ENCODE measurements at places on chromosomes 1 and 21.

GRCh38 chr21:43921979-43922945 lies 57.2 kb downstream of the AGPAT3 start:
- peak; percentile 45 for DNase-seq

DNA sequence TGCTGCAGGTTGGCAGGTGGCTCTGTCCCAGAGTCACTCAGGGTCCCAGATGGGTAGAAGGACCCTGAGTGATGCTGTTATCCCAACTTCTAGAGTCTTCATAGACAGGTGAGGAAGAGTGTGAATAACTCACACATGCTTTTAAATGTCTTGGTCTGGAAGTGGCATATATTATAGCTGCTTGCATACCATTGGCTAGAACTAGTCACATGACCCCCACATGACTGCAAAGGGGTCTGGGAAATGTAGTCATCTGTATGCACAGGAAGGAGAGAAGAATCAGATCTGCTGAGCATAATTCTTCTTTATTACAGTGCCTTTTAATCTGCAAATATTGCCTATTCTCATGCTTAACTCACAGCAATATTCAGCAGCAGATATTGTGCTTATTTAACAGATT lies 28.2 kb upstream of the KLHDC7A start:
- DNase-seq: no peak

- DNase-seq: no peak
Measured at GRCh38 chr1:19476450-19477190, 8.7 kb downstream of the CAPZB start.

- no peak for DNase-seq
Measured at GRCh38 chr1:151255381-151255780, 847 bp downstream of the PSMD4 start.

DNA sequence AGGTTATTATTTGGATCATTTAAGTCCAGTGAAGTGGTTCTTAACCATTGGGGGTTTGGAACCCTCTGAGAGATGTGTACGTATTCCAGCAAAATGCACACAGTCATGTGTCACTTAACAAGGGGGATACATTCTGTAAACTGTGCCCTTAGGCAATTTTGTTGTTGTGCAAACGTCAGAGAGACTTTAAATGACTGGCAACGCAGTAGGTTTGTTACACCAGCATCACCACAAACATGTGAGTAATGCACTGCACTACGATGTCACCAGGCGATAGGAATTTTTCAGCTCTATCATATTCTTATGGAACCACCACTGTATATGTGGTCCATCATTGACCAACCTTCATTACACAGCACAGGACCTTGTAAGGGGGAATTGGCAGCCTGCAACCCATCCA lies 11.9 kb downstream of the AHCYL1 start:
- no peak for DNase-seq

DNA sequence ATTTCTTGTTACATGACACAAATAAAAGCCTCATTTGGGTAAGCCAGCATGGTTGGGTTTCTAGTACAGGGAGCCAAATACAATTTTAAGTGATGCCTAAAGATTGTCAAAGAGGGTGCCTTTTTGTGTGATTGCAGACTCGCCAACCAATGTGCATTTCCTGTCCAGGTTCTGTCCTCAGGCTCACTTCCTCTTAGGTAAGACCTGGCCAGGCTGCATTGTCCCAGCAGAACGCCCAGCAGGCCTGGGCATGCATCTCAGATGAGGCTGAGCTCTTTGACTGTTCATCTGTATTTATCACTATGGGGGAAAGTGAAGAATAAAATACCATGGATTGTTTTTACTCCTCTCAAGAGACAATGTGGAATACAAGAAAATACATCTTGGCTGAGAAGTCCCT lies 49.7 kb downstream of the KCNC4 start:
- DNase-seq: no peak

DNA sequence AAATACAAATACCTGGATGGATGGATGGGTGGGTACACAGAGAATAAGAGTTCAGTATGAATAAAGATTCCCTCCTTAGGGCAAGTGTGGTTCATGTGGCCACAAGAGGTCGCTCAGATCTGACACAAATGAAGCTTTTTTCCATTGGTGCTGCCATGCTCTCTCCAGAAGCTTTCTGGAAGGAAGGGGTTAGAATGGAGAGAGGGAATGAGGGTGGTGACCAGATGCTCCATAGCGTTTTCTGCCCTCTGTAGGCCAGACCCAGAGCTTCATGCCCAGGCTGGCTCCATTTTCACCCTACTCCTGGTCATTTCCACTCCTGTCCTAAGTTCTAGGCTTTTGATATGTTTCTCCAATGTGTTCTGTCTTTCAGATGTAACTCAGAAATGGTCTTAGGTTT lies 3.3 kb upstream of the FCRL6 start:
- DNase-seq: peak; percentile 17

GRCh38 chr1:202101184-202101583 lies 21.5 kb upstream of the GPR37L1 start:
- DNase-seq: no peak

GRCh38 chr1:77825131-77825709 lies 45.8 kb downstream of the MIGA1 start:
- no peak for DNase-seq

- DNase-seq: no peak
Measured at GRCh38 chr1:12546771-12547585, 71.0 kb downstream of the DHRS3 start.

GRCh38 chr1:215744419-215744818 lies 177.3 kb downstream of the KCTD3 start:
- DNase-seq: no peak

GRCh38 chr1:66696771-66697170 lies 55.5 kb upstream of the DYNLT5 start:
- no peak for DNase-seq

- no peak for DNase-seq
Measured at GRCh38 chr21:45376459-45377324, 28.3 kb upstream of the COL18A1 start.

- no peak for DNase-seq
Measured at GRCh38 chr21:26441149-26441548, 131.9 kb downstream of the CYYR1 start.

- no peak for DNase-seq
Measured at GRCh38 chr1:182460550-182460951, 10.6 kb downstream of the RGSL1 start.

DNA sequence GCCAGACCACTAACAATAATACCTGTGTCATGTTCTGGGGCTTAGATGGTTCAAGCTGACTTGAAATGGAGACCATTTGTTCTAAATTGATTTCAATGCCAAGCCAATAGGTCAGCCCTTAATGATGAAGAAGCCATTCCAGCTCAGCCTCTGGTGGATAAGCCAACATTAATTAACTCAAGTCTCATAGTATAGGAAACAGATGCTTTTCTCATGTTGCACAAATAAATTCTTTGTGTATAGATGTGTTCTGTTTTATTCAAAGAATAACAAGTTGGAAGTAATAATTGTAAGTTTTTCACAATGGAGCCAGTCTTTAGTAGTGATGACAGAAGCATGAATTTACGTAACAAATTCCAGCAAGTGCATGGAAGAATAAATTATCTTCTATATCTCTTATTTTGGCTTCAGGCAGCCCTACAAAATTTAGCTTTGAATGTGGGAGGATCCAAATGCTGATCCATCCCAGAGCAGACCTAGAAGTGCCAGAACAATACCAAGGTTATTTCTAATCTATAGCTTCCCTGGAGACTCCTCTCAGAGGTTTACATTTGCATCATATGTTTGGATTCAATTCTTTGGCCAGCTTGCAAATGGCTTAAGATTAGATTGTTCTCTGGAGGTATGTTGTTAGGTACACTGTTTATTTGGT lies 42.2 kb upstream of the C1orf105 start:
- DNase-seq: no peak

DNA sequence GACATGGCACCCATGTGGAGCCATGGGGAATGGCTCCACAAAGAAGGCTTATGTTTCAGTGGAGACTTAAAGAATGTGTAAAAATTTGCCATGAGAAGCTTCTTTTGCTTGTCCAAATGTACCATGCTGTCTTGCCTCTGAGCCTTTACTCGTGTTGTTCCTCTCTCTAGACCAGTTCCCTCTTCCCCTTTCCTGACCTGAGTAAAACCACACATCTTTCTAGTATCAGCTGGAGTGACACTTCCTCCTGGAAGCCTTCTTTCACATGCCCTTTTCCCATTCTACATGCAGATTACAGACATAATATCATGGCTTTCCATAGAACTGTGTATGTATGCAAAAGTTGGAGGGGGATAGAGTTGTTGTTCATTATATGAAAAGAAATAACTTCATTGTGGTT lies 13.6 kb upstream of the GPX7 start:
- DNase-seq: no peak

DNA sequence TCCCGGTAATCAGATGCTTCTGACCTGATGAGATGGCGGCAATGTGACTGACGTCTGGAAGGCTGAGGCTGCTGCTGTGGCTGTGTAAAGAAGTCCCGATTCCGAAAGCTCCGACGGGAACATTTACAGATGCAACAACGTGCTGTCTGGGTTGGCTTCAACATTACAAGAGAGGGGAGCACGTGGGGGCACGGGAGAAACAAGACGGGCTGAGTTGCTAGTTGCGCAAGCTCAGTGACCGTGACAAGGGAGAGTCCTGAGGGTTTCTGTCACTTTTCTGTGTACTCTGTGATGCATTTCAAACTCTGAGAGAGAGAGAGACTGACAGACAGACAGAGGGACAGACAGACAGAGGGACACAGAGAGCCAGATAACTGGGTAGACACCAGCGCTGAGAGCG lies 25.6 kb upstream of the LRRC47 start:
- no peak for DNase-seq

DNA sequence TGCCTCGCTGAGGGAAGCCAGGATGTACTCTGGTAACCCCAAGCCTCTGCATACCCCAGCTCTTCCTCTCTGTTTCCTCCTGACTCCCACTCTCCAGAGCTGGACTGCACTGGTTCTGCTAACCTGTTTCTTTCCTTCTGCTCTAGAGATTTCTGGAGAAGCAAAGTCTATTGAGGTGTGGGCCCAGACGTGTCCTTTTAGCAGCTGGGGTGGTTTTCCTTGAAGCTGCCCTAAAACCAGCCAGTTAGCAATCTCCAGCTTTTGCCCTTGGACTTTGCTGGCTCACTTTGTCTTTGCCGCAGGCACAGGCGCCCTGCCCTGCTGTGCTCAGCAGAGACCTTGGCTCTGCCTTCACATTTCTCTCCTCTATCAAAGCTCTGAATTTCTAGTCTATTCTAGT lies 171.8 kb upstream of the IVNS1ABP start:
- no peak for DNase-seq

DNA sequence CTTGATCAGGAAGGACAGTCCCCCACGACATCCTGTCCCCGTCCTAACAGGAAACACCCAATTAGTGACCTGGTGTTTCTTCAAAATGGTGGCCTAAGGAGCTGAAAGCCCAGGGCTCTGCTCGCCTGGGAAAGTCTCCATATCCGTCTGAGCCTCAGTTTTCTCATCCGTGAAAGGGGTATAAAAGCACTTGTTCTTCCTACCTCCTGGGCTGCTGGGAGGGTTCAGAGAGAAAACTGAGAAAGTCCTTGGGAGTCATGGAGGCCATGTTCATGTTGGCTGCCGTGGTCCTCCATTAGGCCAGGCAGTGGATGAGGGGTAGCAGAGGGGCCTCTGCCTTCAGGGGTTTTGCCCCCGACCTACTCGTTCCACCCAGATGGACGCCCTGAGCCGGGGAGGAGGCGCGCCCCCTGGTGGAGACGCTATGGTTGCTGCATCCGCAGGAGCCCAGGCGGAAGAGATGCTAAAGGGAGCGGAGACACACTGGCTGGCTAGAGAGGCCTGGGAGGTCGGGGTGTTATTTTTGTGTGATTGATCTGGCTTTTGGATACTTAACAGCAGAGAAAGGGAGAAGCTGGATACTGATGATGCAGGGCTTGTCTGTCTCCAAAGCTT lies 113.5 kb downstream of the PRDM2 start:
- DNase-seq: peak; percentile 30

GRCh38 chr1:66652556-66652955 lies 99.7 kb upstream of the DYNLT5 start:
- DNase-seq: no peak

DNA sequence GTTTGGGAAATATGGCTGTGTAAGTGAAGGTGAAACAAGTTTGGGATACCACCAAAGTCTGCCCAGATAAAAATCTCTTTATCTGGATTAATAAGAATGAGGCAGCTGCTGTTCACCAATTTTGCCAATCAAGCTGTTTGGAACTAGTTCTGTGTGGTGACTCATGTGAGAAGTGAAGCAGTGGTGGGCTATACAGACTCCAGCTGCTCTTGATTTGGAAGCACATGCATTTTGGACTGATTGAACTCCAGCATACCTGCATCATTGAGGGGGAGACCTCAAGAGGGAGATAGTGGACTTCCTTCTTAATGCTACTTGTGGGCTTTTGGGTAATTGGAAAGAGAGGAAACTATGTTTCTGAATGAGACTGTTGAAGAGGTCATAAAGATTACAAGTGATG lies 99.2 kb upstream of the B3GALT2 start:
- no peak for DNase-seq

DNA sequence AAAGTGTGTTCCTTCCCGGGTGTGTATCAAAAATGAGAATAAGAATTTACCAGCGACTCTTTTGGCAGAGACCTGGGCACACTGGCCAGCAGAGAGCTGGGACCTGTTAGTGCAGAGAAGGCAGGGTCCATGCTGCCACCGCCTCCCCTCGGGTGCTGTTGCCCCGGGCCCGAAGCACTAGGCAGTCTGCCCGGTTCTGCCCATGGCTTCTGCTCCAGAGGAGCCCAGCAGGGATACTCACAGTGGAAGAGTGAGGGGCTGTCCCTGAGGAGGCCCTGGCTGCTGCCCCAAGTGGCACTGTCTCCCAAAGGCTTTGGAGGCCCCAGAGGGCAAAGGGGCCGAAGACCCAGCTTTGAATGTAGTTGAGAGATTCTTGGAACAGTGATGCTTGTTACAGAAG lies 80.5 kb downstream of the MIS18A start:
- DNase-seq: no peak

DNA sequence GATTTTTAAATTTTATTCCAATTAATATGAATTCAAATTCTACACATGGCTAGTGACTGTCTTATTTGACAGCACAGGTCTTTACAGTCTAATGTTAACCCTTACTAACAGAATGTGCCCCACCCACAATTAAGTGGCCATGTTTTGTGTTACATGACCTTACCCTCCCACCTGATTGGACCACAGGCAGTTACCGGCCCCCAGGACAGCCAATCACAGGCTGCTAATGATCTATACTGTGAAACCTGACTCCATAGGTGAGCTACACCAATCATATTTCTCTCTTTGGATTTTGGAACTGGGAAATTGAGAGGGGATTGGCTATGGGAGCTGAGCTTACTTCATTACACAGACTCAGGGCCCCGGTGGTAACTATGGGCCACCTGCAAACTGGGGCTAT lies 27.5 kb downstream of the ZP4 start:
- no peak for DNase-seq
